ENCODE measurements at places on chromosomes 12 and 14.

- no peak for DNase-seq
These were observed 240.9 kb upstream of the DIO3 start for GRCh38 chr14:101320396-101320795.

DNA sequence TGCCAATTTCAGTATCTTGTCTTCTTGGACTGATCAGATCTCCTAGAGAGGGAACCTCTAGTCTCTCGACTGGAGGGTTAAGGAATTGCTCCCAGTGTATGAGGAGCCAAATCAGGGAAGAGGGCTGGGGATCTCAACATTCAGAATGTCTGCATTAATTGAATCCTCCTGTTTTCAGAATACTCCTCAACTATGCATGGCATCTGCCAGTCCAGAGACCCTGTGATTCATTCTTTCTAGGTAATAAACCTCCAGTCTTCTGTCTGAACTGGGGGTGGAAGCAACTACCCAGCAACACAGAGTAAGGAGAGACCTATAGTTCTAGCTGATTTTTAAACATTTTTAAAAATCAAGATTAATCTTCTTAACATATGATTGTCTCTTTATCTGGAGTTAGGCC is 92.7 kb downstream of the AKAP6 start:
- no peak for DNase-seq

DNA sequence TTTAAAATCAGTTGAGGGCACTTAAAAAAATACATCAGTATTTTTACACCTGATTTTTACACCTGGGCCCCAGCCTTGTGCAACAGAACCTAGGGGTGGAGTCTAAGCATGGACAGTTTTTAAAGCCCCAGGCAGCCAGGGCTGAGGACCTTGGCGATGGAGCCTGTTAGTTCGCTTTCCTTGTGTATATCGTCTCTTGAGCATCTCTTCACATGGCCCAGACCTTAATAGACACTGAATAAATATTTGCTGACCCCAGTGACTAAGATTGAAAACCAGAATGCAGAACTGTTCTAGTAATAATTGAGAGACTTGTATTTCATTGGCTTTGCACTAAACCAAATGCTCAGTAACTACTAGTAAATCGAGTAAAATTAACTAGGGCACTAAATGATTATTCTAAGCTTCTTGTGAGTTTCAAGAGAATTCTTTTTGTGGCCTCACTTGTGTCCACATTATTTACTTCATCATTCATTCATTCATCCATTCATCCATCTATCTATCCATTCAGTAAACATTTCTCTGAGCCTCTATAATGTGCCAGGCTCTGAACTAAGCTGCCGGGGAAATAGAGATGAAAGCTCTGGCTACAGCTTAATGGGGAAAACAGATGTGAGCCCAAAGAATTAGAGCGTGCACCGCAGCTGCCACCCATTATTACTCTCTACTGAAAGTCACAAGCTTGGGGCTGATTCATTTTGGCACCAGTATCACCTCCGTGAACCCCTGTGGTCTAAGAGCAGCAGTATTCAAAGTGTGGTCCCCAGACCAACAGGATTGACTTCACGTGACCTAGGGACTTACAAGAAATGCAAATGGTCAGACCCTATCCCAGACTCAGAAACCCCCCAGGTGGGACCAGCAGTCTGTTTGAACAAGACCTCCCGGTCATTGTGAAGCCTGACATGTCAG is 30.7 kb upstream of the BCL7A start:
- DNase-seq: no peak

DNA sequence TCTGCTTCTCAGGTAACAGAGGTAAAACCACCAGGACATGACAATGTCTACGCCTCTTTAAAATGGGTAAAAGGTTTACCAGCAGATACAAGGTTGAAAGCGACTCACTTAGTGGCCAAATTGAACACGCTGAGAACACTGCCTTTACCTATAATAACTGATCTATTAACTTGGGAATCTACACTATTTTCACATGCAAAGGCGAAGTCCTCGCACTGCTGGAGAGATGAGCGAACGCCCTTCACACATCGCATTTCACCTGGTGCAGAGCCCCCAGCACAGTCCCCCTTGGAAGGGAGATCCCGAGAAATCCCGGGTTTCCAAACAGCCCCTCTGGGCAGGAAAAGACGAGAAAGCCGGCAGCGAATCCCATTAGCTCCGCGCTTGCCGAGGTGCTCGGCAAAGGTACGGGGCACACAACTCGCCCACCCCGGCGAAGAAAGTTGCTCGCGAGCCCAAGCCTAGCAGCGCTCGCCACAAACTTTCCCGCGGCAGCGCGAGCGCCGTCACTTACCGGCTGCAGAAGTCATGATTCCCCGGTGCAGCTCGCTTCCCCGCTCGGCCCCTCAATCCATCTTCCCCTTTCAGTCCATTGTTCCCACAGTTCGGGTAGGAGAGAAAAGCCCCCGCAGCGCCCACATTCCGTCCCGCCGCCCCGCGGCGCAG is 423 bp downstream of the FGD6 start:
- DNase-seq: no peak

- no peak for DNase-seq
These were observed 40.6 kb downstream of the MOK start for GRCh38 chr14:102264355-102264754.

DNA sequence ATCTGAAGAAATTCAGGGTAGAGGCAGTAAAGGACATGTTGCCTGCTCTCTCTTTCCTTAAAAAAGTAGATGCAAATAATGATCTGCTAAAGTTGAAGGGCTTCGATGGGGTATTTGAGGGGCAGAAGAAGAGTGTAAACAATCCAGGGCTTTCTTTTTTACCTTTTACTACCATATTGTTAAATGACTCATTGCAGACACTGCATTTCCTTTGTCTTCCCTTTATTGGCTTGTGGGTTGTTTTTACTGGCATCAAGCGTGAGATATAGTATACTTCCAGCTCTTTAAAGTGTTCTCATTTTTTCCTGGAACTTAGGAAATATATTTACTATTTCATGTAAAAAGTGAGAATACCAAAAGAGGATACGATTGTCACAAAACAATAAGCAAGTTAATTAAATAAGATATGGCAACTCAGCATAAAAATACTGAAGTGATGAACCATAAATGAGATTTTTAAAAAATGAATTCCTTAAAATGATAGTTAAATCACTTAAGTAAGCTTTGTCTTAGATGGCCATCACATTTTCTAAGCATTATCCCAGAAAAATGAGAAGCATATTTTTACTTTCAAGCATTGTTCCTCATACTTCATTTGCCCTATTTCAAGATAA is 72.3 kb upstream of the KRAS start:
- no peak for DNase-seq

Data from activated T-helper 1 cell treated with Interleukin-2 at 50 U/mL for 16 hours (primary cell).